ENCODE measurements at places on chromosomes 12 and 14. TPM values are rescaled to one million over a fixed set of nuclear protein-coding genes. Genes with fewer than 3 reads are reported as not detected.

- DNase-seq = no peak
Observed at GRCh38 chr12:92141591-92142121, 4.0 kb downstream of the BTG1 start.

DNA sequence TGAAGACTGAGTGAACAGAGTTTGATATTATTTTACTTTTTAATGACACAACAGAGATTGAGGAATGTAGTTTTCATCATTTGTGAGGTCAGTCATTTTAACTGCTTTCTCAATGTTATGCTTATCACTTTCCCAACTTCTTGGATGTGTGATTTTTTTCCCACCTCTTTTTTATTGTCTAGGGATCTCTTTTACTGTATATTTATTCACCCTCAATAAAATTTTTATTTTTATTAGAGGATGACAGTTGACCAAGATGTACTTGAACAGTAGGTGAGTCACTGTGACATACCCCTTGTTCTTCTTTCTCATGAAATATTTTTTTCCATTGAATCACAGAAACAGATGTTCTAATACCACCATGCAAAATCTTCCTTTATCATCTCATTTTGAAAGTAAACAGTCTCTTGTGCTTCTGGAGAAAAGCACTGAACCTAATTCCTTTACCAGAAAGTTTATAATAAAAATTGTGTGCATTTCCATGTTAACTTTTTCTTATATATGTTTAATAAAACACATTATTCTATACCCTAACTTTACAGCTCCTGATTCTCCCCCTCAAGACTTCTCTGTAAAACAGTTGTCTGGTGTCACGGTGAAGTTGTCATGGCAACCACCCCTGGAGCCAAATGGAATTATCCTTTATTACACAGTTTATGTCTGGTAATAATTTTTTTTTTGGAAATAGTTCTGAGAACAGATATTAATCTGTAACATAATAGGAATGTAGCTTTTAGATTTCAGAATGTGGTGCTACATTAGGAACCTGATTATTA, 65.9 kb downstream of the PTPRQ start:
- no peak for DNase-seq

Gene PLEKHD1
- not detected for total RNA-seq

DNA sequence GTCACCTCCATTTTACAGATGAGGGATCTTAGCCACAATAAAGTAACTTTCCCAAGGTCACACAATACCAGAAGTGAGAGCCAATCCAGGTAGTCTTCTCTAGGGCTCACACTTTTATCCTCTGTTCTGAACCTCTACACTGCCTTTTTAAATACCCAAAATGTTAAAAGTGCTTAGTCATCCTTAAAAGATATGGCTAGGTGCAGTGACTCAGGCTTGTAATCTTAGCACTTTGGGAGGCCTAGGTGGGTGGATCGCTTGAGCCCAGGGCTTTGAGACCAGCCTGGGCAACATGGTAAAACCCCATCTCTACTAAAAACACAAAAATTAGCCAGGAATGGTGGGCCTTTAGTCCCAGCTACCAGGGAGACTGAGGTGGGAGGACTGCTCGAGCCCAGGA, 104.1 kb upstream of the PPP4R3A start:
- DNase-seq = no peak

GRCh38 chr12:11673666-11674461, 24.4 kb downstream of the ETV6 start:
- no peak for DNase-seq

Gene HRK
- total RNA-seq = under 0.01 TPM

DNA sequence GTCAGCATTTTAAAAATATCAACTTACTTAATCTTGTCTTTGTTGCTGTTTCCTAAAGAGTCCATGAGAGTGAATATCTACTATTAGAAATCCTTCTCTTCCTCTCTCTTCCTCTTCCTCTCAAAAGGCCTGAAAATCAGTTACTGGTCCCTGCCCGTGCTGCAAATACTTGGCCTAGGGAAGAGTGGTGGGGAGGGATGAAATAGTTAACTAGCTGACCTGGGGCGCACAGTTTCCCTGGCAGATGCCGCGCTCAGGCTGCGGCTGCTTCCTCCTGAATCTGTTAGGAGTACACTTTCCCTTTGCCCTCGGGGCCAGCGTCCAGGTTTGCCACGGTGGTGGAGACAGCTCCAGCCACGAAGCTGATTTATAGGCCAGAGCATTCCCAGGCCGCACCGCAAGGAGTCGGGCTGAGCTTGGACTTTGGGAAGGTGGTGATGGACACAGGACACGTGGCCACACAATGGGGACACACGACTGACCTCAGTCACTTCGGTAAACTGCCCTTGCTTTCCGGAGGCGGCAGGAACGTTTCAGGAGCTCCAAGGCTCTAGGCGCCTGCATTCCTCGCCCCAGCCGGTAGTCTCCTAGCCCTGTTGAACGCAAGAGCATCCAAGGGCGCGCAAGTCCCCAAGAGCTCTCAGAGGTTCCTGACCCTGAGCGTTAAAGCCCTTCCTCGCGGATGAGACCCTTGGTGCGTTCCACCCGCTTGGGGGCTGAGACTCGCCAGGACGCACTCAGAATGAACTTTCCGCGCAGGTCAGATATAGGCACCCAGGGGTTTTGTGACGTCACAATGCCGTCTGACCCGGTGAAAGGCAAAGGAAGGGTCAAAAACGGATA, 7.1 kb upstream of the ASCL1 start:
- no peak for DNase-seq

Gene CCDC38
- total RNA-seq = not detected

Gene JDP2
- 54.9 TPM for total RNA-seq

DNA sequence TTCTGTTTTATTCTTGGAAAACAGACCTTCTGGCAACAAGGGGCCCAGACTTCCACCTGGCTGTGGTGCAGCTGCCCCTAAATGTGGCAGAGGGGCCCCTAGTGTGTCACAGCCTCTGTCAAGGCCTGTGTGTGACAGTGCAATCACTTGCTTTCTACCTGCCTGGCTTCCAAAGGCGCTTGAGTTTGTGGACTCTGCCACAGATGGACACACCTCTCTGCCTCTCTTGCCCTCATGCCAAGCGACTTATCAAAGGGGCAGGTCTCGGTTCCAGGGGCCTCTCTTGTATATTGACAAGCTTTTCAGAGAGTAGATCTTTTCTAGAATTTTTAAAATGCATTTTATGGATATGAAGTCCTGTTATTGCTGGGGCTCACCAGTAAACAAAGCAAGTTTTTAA, 217.2 kb downstream of the SLC15A4 start:
- peak; percentile 37 for DNase-seq

DNA sequence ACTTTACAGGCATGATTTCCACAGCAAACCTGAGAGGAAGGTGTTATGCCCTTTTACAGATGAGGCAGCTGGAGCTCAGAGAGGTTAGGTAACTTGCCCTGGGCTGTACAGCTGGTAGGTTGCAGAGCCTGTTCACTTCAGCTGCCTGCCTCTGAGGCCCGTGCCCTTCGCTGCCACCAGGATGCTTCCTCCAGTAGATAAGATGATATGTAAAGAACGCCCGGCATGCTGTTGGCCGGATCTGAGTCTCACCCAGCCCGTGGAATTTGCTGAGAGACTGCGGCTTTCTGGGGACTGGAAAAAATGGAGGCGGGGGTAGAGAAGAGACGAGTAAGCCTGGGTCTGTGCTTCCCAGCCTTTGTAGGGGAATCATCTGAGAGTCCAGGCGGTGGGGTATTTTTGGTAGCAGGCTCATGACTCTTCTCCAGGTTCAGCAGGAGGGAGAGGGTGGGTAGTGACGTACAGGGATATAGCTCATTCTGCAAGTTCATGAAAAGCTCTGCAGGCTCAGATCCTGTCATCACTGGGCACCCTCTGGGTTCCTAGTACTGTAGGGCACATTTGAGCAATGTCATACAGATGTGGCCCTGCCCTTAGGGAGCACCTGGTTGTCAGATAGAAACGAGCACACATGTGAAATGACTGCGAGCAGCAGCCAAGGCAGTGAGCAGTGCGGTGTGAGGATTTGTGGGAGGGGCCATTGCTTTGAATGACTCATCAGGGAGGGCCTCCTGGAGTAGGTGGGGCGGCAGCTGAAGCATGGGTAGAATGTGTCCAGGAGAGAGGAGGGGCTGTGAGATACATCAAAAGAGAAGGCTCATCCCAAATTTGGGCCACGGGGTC, 159.4 kb downstream of the TSPAN9 start:
- no peak for DNase-seq

DNA sequence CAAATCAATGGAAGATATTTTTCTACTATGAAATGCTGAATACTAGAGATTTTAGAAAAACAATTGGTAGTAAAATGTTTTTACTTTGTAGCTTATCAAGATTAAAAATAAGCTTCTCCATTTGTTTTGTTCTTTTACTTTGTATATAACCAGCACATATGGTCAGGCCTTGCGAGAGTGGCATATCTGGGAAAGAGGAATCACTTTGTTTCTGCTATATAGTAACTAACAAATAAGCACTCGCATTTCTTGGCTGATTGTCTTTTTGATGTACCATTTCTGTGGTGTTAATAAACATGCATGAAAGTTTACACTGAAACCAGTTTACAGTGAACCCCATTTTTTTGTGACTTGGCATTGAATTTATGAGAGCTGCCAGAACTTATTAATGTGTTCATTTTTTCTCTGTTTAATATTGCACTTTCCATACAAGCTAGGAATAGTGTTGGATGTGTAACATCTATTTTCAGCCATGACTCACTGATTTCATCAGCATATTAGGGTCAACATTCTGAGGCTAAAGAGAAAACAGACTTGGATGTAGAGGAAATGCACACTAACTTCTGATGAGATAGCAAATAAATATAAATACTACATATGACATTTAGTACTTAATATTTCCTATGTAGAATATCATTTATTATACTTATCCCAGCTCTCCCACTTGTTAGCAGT, 635.5 kb downstream of the KCNH5 start:
- DNase-seq = no peak

DNA sequence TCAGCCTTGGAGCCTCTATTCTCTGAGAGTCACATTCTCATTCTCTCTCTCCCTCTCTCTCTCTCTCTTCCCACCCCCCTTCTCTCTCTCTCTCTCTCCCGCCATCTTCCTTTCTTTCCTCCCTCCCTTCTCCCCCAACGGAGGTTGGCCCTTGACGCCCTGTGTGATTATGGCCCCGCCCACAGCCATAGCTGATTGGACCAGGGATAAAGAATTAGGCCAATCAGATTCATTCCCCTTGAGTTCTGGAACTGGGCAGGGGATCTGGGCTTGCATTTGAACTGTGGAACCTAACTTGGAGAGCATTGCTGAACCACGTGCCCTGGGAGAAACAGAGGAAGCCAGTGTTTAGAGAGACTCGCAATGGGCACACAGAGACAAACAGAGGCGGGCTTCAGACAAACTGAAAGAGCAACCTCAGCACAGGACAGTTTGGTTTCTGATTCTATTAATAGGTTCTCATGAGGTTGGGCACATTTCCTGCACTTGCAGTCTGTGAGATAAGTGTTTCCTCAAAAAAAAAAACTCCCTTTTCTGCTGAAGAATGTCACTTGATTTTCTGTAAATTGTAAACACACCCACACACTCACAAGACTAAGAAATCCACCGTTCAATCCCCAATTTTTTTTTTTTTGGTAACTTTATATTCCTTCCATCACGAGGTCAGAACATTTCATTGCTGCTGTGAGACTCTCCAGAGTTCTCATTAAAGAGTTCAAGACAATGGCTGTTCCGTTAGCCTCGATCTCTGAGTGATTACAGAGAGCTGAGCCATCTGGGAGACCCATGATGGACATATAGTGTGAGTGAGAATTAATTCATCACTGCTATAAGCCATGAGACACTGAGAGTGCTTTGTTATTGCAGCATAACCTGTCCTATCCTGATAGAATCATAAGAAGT, 3.5 kb upstream of the P2RX7 start:
- peak; percentile 94 for DNase-seq

Gene TMCC3
- 6.6 TPM for total RNA-seq

DNA sequence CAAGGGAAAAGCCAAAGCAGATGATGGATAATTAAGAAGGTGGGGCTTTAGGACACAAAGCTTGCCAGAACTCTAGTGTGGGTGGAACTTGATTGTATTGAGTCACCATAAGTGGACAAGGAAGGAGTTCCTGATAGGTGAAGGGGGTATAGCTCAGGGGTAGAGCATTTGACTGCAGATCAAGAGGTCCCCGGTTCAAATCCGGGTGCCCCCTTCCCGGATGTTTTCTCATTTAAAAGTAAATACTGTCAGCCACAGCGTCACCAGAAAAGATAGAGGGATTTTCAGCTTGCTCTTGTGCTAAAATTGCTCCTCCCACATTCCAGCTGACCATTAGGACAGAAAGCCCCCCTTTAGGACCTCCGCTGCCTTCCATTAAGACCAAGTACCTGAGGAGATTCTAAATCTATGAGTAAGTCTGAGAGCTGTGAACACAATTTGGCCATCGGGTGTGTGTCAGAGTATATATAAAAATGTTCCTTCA, 36.6 kb downstream of the DCAF4 start:
- no peak for DNase-seq
